AG09309 (cell line): ENCODE measurements at places on chromosomes 5 and 9.

DNA sequence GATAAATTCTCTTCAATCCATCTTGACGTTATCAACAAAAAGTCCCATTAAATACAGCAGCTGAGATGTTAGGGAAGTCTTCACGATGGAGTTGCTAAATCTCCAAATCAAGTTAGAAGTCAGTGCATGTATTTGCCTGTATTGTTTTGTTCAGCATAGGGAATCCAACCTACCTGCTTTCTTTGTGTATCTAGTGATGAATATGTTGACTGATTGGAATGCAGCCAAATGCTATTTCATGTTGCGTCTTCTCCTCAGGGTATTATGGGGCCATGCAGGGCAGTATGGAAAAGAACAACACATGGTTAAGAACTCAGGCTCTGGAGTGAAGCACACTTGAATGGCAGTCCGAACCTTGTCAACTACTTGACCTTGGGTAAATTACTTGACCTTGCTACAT, 529.5 kb upstream of the ZNF462 start:
- DNase-seq, result no peak

DNA sequence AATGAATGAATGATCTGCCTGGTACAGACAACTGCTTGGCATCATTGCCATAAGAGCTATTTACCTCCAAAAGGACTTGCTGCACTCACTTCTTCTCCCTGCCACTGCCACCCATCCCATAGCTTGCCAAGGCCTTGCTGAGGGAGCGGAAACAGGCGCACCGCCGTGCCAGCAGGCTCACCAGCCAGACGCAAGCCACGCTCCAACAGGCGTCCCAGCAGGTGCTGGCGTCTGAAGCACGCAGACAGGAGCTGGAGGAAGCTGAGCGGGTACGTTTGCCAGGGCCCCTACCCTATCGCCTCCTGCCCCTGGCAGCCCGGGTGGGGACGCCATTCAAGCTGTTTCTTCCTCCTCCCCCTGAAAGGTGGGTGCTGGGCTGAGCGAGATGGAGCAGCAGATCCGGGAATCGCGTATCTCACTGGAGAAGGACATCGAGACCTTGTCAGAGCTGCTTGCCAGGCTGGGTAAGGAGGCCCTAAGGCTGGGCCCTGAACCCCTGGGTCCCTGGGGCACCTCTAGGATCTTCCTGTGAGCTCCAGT, 8.9 kb upstream of the AIF1L start:
- DNase-seq, result no peak

DNA sequence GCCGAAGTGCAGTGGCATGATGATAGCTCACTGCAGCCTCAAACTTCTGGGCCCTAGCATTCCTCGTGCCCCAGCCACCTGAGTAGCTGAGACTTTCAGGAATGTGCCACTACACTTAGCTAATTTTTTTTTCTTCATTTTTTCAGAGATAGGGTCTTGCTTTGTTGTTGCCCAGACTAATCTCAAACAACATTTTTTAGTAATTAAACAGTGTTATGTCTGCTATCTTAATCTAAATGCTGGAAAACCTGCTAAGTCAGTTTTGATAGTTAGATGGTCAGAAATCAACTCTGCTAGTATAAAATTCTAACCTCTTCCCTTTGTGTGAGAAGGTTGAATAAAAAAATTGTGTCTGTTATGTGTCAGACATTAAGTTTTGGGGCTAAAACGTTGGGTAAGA, 12.4 kb downstream of the G3BP1 start:
- DNase-seq, result no peak

DNA sequence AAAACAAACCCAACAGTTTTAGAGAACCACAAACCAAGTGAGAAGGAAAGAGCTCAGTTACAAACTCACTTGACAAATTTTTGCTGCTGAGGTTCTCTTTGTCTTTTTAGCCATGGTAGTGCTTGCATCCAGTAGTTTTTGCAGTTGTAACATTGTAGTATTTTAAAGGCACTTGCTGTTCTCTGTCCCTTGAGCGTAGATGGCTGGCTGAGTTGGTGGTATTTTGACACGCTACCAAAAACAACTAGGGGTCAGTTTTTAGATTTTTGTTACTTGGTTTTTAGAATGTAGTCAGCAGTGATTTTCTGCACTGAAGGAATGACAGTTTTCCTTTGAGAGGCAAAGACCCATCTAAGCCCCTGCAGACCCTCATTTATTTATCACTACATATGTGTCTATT, 58.0 kb downstream of the TLE4 start:
- DNase-seq, result no peak

DNA sequence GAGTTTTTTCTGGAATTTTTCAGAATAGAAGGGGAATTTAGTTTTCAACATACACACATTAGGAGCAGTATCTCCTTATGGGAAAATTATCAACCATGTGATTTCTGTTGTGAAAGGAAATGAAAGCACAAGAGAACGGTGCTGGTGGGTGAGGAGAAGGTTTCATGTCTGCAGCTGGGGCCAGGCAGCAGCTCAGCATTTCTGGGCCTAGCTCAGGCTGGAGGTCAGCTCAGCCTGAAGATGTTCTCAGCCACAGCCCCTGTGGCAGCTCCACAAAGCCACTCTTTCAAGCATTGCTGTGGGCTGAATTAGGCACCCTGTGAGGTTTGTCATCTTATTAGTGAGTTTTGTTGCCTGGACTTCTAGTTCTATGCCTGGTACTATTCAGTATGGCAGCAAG, 90.3 kb downstream of the DIRAS2 start:
- no peak for DNase-seq

- no peak for DNase-seq
Measured at GRCh38 chr9:91734371-91734981, 215.6 kb downstream of the ROR2 start.

- DNase-seq, result no peak
Measured at GRCh38 chr5:96516631-96517071, 83.6 kb upstream of the PCSK1 start.

GRCh38 chr5:113161806-113162205, 185.2 kb downstream of the DCP2 start:
- DNase-seq, result no peak

DNA sequence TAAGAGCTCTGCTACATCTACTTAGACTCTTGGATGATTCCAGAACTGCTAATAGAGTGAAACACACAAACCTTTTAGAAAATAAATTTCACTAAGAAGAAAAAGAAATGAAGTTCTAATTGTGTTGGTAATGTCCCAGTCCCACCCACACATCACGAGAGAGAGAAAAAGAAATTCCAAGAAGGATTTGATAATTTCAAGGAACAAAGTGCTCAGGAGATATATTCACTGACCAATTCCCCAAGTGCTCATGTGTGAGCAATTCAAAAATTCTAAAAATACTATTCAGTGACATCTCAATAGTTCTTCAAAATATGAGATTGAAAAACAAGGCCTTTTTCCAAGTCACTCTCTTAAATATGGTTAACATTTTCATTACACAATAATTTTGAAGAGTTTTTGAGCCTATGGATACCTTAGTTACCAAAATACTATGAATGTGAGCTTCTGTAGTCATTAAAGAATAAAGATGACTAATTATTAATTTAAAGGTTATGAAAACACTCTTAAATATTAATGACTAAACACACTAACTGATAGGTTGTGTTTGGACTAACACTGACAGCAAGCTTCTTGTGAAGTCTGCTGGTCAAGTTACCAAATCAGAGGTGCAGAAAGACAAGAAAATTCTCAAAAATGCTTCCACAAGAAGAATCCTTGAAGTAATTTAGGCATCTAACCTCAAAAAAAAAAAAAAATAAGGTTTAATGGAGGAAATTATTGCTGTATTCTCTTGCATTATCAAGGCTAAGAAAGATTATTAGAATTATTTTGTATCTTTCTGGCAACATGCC, 245.3 kb downstream of the PDE4D start:
- DNase-seq, result no peak

- no peak for DNase-seq
Measured at GRCh38 chr9:127518091-127518856, 67.0 kb downstream of the LRSAM1 start.

- no peak for DNase-seq
Measured at GRCh38 chr5:125496393-125496792, 750.0 kb upstream of the ZNF608 start.

GRCh38 chr9:16627967-16628366, 242.5 kb downstream of the BNC2 start:
- peak; percentile 94 for DNase-seq

GRCh38 chr5:146873186-146873917, 5.2 kb downstream of the PPP2R2B start:
- DNase-seq, result no peak

GRCh38 chr9:15211160-15211814, 95.7 kb downstream of the TTC39B start:
- peak; percentile 45 for DNase-seq

- no peak for DNase-seq
Measured at GRCh38 chr5:67831048-67831447, 384.5 kb upstream of the PIK3R1 start.

- no peak for DNase-seq
Measured at GRCh38 chr5:110476164-110476563, 250.3 kb downstream of the TMEM232 start.

DNA sequence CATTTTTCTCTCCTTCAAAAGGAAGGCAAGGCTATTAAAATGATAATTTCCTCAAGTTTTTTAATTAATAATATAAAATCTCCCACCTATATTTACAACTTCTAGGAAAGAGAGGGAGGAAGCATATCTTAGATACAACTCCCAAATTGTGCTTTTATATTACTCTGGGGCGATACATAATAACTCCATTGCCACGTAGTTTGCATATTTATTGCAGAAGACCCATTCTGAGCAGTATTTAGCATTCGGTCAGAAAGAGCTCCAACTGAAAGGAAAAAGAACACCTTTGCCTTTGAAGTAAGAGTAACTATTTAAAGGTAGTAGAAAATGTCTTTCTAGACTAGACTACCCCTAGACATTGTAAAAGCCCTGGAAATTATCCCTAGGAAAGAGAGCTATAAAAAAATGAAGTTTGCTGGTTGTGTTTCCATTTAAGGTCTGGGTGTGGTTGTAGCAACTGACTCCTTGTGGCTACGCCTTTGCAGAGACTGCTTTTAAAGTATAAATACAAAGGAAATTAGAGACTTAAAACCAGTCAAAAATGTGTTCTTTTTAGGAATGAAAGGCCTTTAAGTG, 566.1 kb downstream of the ZNF608 start:
- DNase-seq, result no peak

- no peak for DNase-seq
Measured at GRCh38 chr5:167771571-167771970, 519.9 kb upstream of the WWC1 start.

- DNase-seq, result no peak
Measured at GRCh38 chr9:101139082-101139481, 110.6 kb downstream of the PLPPR1 start.

DNA sequence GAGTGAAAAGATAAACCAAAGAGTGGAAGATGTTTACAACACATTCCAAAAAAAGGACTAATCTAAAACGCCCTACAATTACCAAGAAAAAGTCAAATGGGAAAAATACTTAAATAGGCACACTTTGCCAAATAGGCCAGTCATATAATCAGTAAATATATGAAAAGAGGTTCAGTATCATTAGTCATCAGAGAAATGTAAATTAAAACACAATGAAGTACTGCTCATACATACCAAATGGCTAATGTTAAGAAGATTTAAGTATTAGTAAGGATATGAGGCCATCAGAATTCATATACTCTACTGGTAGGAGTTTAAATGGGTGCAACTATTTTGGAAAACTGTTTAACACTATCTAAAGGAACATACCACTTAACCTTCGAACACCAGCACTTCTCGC, 47.6 kb downstream of the ZDHHC21 start:
- no peak for DNase-seq

DNA sequence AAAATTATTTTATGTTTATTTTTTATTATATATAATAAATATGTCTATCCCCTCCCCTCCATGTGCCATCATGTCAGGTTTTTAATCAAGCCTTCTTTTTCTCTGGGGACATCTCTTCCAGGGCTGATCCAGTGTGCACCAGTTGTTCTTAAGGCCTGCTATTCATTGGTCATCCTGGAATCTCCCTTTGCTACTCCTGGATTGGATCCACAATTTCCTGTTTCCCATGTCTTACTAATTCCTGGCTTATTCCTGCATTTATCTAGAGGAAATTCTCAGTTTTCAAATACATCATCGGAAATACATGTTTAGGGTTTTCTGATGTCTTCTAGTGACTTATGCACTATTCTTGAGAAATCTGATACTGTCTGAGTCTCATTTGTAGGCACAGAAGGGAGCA, 56.8 kb downstream of the ANGPTL2 start:
- peak; percentile 21 for DNase-seq

GRCh38 chr9:98964201-98964600, 20.5 kb downstream of the COL15A1 start:
- no peak for DNase-seq

DNA sequence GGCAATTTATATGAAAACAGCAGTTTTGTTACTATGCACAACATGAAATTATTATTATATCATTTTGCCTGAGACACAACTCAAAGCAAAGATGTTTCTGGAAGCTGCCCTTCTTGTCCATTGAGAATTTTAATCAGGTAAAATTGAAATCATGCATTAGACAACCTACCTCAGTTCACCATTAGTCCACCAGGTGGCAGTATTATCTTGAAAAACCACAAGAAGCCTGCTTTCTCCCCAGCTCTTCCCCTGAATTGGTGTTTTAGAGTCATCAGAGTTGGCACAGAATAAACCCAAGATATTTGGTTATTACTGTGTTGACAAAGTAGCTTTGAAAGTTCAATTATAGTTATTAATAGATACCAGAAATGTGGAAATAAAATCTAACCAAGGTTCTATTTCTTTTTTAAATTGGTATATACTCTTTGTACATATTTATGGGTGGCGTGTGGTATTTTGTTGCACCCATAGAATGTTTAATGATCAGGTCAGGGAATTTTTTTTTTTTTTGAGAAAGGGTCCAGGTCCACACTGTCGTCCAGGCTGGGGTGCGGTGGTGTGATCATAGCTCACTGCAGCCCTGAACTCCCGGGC, 25.7 kb downstream of the UTP15 start:
- peak; percentile 78 for DNase-seq

- DNase-seq, result peak; percentile 47
Measured at GRCh38 chr9:36924071-36924470, 110.0 kb downstream of the PAX5 start.

DNA sequence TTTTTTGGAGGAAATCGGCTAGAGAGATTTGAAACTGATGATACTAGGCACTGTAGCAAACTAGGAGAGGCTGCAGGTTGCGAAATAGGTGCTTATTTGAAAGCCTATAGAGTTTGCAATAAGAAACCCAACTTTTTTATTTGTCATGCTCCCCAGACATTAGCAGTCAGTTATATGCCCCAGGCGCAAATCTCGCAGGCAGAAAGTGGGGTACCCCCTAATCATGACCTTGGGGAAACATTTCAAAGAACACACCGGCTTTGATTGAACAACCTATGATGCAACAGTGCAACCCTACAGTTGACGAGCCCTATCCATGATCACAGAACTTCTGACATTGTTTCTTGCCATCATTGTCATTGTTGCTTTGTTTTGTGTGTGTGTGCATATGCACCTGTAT, 510.5 kb downstream of the RAB3C start:
- DNase-seq, result no peak

- DNase-seq, result no peak
Measured at GRCh38 chr9:99350461-99350860, 128.4 kb downstream of the SEC61B start.
